ENCODE measurements at places on chromosomes 6 and 20.

GRCh38 chr20:5848711-5849505, 98.7 kb downstream of the SHLD1 start:
- DNase-seq = peak; percentile 86

DNA sequence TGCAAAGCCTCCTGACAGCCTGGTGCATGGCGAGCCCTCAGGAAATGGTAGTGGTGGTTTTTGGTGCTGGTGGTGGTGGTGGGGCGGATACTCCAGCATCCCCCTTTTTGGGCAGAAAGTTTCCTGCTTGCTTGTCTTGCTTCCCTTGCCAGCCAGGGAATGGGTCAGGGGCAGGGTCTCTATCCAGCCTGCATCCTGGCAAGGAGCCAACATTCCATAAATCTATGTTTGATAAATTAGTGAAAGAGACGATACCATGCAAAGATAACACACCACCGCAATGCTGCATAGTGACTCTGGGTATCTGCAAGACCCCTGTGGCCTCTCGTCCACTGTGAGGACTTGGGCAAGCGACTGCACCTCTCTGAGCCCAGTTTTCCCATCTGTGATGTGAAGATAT, 246.2 kb downstream of the LRFN2 start:
- no peak for DNase-seq

GRCh38 chr6:7976485-7977056, 66.0 kb upstream of the TXNDC5 start:
- DNase-seq = no peak

DNA sequence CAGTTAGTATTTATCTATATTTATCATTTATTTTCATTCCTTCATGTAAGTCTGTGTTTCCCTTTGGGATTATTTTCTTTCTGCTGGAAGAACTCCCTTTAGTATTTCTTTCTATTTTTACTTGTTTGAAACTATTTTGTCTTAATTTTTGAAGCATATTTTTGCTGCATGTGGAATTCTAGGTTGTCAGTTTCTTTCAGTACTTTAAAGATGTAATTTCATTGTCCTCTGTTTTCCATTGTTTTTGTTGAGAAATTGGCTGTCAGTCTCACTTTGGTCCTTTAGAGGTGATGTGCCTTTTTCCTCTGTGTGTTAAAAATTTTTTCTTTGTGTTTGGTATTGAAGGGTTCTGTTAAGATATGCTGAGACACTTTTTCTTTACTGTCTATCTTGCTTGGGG, 17.1 kb downstream of the RNF182 start:
- no peak for DNase-seq
